ENCODE measurements at places on chromosomes 1 and 21.

- no peak for DNase-seq
These were observed 56.3 kb upstream of the SLC25A33 start for GRCh38 chr1:9482816-9483572.

- no peak for DNase-seq
These were observed 5.4 kb downstream of the TMEM59 start for GRCh38 chr1:54047384-54048305.

DNA sequence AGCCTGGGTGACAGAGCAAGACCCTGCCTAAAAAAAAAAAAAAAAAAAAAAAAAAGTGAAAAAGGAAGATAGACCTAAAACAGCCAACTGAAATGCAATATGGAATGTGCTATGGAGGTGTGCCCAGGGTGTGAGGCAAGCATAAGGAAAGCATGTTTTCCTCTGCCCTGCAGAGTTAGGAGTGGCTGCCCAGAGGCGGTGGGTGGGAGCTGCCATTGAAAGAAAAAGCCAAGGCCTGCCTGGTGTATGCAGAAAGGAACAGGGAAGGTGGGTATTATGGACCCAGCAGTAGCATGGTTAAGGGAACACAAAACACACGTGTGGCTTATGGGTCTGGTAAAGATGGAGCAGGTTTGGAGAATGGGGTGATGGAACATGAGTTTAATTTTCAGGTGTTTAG lies 8.9 kb downstream of the CD244 start:
- no peak for DNase-seq

DNA sequence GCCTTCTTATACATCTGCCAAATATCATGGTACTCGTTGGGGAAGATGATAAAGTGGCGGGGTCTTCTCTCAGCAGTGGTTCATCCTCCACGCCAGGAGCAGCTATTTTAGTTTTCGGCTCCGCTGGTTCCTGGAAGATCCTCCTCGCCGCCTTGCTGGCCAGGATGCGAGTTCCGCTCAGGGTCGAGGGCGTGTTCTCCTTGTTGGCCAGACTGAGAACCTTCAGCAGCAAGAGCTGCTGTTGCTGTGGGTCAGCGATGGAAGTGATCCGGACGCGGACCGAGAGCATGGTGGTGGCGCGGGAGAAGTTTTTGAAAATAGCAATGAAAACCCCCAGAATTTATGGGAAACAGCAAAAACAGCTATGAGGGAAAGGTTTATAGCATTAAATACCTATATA lies 11.4 kb upstream of the CFAP126 start:
- DNase-seq = no peak

- no peak for DNase-seq
These were observed 6.1 kb upstream of the PTGER3 start for GRCh38 chr1:71053758-71054157.

DNA sequence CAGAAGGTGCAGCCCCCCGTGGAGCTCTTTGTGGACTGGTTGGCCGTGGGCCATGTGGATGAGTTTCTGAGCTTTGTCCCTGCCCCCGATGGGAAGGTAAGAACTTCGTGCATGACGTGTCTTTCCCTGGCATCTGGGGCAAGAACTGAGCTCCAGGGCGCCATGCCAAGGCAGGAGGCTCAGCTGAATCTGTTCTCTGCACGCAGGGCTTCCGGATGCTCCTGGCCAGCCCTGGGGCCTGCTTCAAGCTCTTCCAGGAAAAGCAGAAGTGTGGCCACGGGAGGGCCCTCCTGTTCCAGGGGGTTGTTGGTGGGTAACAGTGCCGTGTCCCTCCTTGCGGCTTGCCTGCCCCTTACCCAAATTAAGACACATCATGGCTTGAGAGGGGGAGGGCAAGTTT lies 27.7 kb downstream of the PADI3 start:
- no peak for DNase-seq

DNA sequence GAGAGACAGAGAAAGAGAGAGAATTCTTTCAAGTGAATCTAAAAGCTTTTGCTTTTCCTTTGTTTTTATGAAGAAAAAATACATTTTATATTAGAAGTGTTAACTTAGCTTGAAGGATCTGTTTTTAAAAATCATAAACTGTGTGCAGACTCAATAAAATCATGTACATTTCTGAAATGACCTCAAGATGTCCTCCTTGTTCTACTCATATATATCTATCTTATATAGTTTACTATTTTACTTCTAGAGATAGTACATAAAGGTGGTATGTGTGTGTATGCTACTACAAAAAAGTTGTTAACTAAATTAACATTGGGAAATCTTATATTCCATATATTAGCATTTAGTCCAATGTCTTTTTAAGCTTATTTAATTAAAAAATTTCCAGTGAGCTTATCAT lies 117.6 kb downstream of the PTPRC start:
- DNase-seq = no peak

- DNase-seq = no peak
These were observed 6.2 kb upstream of the TMEM54 start for GRCh38 chr1:32907435-32907834.

DNA sequence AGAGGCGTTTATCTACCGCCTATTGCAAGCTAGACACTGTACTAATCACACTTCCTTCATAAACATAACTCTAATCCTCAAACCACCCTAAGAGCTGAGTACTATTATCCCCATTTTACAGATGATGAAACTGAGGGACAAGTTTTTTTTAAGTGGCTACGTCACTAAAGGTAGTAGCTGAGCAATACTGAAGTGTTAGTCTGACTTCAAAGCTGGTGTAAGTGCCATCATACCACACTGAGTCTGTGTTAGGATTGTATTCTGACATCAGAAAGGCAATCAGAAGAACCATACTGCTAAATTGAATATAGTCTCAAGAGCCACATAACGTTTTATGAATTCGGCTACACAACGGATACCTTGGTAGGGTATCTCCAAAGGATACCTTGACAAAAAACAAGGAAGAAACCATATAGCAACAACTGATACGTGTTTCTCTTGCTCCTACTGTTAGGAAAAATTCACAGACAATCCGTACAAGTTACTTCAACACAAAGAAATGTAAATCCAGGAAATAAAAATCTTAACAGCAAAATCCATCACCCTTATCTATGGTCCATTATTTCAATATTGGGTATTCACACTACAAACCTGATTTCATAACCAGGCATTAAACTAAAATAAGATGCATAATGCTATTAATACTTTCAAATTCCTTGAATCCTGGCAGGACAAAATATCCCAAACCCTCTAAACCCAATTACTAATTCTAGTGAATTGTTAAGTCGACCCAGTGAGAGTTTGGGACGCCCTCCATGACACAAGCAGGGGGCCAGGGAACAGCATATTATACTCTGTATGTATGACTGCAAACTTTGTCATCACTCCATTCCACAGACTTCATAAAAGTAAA lies 1.6 kb downstream of the TP53BP2 start:
- DNase-seq = no peak

GRCh38 chr21:34908419-34909055 lies 140.6 kb downstream of the RUNX1 start:
- no peak for DNase-seq

DNA sequence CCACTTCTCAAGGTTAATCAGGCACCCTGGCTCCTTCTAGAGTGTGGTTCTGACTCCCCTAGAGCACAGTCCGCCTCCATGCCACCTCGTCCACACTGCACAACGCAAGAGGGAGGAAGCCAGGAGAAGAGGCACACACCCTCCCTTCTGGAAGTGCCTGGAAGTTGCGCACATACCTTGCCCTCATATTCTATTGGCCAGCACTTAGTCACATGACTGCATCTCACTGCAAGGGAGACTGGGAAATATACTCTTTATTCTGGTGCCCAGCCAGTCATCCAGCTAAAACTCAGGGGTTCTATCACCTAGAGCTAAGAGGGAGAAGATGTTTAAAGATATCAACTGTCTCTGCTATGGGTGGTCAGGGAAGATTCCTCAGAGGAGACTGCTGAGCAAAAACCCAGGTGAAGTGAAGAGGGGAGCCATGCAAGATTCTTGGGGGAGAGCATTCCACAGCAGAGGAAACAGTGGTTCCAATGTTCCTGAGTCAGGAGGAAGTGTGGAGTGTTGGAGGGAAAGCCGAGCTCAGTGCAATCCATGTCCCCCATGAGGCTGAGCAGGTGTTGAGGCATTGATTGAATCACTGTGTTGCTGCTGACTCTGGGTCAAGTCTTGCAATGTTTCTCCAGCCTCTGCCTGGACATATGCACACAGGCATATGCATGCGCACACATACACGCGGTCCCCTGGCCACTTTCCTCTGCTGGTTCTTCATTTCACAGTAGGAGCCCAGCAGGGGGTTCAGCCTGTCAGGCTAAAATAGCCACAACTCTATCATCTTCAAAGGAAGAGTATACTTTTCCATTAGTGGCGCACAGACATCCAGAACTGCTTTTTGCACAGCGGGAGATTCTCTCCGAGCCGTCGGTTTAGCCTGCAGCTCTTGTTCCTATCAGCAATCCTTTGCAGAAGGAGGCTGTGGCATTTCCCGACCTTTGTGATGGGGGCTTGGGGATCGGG lies 22.3 kb upstream of the KLHDC7A start:
- no peak for DNase-seq

- no peak for DNase-seq
These were observed 437.6 kb downstream of the TTLL7 start for GRCh38 chr1:83561346-83561745.

DNA sequence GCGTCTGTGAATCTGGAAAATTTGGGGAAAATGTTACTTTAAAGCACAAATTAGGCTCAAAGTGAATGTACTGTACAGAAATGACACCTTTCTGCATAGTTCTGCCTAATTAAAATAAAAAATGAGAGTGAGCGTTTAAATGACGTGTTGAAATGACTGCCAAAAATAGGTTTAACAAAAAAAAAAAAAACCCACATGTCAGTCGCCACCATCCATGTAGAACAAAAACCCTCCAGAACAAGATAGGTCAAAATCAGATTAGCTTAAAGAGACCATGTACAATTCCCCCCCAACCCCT lies 745 bp downstream of the PARP1 start:
- no peak for DNase-seq

DNA sequence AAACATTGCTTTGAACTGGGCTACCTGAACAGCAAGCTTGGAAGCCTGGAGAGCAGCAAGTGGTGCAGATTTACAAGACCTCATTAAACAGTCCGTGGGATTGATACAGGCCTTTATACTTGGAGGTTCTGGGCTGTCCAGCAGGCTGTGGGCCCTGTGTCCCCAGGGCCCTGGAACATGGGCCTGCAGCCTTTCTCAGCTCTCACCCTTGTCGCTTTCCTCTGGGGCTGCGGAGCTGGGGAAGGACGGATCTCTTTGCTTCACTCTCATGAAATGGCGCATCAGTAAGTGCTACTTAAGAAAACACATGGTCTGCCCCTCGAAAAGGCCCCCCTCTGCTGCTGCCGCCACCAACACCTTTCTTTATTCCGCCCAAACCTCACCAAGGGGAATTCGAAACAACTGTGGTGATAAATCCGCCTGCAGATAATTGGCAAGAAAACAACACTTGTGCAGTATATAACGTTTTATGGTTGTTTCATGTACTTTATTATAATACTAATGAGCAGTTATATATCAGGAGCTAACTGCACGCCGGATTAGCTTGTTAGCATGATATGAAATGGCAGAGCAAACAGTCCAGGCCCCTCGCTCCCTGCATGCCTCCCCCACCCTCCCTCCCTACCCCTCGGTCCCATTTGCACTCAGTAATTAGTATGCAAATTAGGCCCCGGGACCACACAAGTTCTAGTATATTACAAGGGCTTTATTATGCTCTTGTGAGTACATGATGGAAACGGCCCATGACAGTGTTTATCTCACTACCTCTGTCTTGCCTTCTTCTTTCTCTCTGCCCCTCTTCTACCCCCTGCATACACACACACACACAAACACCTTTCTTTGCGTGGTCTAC lies 131.5 kb downstream of the RNF220 start:
- no peak for DNase-seq

DNA sequence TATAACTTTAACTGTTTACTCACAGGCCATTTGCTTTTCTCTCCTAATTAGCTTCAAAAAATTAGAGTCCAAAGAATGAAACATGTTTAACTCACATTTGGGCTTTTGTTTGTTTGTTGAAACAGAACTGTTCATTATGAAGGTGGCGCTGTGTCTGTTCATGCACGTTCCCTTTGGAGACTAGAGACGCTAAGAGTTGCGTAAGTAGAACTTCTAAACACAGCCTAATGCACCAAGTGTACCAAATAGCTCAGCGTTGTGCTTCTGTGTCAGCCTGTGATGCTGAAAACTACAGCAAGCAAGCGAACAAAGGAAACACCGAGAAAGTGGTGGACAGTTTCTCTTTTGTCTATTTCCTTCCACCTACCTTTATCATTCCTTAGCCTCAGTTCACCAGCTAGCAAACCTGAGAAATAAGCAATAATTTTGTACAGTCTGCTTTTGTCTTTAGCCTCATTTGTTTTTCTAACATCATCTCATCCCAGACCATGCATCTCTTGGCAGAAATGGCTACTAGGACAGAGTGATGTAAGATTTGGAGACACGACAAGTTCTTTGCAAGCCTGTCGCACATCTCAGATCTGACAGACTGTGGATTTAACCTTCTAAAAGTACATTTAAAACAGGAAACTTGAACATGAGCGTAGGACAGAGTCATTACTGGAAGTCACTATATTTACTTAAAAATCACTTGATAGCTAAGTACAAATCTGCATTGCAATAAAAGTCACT lies 375.1 kb downstream of the RYR2 start:
- no peak for DNase-seq

DNA sequence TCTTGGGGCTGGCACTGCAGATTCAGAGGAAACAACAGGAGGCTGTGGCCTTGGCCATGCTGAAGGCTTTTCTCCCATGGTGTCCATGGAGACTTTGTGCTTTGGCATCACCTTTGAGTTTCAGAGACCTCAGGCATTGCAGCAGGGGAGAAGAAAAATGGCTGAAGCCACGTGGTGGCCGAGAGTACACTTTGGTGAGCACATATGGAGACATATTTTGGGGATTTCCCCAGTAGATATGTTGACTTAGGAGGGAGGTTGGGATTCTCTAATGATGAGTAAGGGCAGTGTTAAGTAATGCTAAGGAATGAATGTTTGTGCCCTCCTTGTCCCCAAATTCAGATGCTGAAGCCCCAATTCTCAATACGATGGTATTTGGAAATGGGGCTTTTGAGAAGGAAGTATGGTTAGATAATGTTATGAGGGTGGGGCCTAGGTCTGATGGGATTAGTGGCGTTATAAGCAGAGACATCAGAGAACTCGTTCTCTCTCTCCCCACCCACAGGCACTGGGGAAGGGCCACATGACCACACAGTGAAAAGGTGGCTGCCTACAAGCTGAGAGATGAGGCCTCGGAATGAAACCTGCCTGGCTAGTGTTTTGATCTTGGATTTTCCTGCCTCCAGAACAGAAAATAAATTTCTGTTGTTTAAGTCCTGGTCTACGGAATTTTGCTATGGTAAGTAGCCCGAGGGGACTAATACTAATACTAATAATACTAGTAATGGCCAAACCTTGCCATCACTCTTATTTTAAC lies 98.6 kb downstream of the TBX19 start:
- no peak for DNase-seq

GRCh38 chr1:87513255-87513654 lies 184.6 kb downstream of the LMO4 start:
- DNase-seq = no peak

All from activated T-cell treated with anti-CD3 and anti-CD28 coated beads for 24 hours (primary cell).